Frontal cortex (tissue), 4 donors: ENCODE measurements at places on chromosomes 7 and 10.

DNA sequence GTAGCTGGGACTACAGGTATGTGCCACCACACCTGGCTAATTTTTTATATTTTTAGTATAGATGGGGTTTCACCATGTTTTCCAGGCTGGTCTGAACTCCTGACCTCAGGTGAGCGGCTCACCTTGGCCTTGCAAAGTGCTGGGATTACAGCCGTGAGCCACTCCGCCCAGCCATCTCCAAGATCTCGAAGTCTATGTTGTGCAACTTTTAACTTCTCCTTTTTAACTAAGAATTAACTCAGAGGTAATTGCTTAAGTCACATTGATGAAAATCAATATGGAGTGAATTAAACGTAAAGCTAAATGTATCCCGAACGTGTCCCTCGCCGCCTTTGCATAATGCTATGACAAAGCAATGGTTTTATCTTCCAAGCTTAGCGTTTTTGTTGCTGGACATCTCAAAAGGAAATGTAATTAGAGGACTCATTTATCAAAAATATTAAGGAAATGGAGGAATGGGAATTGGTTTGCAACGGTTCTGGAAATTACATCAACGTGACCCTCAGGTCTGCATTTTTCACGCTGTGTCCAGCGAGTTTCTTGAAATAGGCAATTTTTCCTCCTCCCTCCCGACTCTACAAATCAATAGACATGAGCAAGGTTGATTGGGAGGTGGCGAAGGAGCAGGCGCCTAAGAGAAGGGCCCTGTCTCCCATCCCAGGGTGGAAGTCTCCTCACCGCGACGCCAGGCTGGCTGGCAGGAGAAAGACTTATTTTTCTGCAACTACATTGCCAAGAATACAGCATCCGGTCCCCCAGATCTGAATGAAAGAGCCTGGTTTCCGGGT is 89.8 kb downstream of the TMEM130 start:
- DNase-seq: no peak

- no peak for DNase-seq
These were observed 84.0 kb downstream of the CHST15 start for GRCh38 chr10:124009231-124010015.

GRCh38 chr10:53537508-53537907 is 764.9 kb upstream of the MBL2 start:
- no peak for DNase-seq

DNA sequence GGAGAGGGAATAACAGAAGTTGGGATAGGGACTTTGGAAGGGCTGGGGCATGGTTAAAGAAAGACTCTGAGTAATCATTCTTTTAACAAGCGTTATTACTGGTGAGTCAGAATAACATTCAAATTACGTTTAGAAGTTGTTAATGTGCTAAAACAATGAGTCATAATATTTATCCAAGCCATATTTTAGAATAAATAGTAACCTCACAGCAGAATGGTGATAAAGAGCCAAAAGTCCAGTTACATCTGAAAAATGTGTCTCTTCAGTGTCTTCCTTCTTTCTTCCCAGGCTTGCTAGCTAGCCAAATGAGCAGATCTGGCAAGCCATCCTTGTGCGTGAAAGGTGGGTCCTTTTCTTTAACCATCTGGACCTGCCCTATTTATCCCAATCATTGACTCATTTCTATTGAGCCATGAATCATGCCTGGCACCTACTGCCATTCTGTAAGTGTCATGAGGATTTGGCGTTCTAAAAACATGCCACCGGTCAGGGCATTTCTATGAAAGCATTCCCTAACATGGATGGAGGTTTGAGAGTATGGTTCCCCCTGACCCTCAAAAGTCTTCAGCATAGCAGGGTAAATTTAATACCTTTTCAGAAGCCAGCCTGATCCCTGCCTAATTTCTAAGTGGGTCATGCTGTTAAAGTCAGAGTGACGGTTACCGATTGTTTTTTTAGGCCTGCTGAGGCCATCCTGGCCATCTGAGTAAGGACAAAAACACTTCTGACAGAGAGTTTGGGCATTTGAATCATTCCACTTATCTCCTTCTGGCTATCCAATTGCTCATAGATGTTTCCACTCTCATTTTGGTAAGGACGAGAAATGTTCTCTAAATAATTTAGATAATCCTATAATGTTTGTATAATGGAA is 26.9 kb downstream of the MYPN start:
- no peak for DNase-seq

GRCh38 chr10:116027355-116027754 is 245.7 kb downstream of the GFRA1 start:
- DNase-seq: no peak

DNA sequence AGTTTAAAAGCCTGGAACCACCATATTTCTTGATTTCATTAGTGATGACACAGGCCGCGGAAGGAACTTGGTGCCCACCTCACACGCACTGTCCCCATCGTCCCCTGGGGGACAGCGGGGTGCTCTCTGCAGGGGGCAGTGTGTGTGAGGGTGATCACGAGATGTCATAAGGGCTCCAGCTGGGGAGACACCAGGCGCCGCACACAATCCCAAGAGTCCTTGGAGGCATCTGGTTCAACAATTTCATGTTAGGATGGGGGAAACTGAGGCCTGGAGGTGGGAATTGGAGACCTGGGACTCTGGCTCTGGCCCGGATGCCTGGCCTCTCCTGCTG is 66.4 kb downstream of the ELFN1 start:
- no peak for DNase-seq

- no peak for DNase-seq
These were observed 220.9 kb downstream of the SFMBT2 start for GRCh38 chr10:7189909-7190308.
